NCI-H2029 treated with DMSO at 0.1 percent for 48 hours (cell line): ENCODE measurements at places on chromosomes 1 and 21.

- DNase-seq = no peak
Observed at GRCh38 chr1:237811633-237812032, 79.1 kb downstream of the ZP4 start.

DNA sequence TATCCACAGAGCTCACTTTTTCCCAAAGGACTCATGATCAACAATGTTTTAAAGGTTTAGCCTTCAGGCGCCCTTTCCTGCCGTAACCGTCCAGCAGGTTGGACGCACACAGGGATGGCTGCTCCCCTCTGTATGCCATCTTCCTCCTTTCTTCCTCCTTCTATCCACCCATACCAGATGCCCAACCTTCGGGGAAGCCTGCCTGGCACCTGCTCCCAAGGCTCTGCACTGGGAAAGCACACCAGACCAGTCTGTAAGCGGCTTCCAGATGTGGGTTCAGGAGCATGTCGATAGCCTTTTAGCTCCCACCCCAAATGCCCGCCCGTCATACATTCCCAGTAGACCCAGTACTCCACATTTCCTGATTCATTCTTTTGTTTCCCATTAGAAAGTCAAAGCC is 52.9 kb downstream of the STUM start:
- no peak for DNase-seq

GRCh38 chr1:13764588-13765332 is 64.8 kb downstream of the PRDM2 start:
- no peak for DNase-seq

DNA sequence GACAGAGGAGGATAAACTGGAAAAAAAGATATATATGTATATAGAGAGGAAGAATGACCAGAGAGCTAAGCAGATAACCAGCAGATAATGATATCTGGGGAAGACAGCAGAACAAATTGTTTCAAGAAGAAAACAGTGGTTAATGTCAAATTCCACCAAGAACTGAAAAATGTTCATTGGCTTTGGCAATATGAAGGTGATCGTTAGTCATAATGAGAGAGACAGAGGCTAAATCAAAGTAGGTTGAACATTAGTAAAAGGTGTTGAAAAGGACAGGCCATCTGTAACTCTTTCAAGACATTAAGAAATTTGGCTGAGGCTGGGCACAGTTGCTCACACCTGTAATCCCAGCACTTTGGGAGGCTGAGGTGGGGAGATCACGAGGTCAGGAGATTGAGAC is 25.3 kb upstream of the CR2 start:
- DNase-seq = no peak

DNA sequence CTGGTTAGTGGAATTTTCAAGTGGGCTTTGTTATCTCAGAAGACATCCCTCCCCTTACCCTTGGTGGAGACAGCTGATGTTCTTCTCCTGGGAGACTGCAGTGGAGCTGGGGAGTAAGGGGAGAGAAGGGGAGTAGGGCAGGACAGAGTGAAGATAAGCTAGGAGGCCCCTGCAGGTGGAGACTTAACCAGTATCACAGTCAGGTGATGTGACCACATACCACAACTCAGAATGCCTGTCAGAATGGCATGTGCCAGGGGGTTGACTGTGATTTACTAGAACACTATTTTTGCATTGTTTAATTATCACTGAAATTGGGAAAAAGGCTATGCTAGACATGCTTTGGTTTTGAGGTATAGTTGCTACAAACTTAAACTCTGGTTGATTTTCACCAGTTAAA is 124.6 kb downstream of the NRDC start:
- DNase-seq = no peak

DNA sequence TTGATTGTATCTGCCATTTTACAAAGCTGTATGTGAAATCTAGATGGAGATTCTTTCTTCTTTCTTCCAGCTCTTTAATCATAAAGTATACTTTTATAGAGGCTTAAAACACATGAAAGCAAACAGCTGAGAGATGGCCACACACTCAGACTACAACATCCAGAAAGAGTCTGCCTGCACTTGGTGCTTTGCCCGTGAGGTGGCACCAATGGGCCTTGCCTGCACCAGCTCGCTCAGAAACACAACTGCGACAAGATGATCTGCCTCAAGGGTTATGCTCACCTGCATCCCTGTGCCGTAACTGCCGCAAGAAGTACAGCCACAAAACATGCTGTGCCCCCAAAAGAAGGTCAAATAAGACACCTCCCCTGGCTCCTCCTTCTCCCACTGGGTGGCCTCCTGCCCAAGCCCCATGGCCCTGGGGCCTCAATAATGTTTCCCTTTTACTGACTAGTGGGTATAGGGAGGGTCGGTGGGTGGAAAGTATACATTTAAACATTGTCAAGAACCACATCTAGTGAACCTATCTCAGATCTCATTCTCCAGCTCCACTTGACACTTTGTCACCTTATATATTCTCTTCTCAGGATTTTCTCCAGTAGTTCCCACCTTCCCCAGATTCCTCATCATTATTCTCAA is 66.7 kb upstream of the ANGPTL3 start:
- no peak for DNase-seq
